ENCODE measurements at places on chromosomes 12 and 14.

- DNase-seq = no peak
These were observed 161.3 kb upstream of the FAR2 start for GRCh38 chr12:28987538-28988324.

- no peak for DNase-seq
These were observed 180.2 kb downstream of the CRADD start for GRCh38 chr12:93857279-93857938.

DNA sequence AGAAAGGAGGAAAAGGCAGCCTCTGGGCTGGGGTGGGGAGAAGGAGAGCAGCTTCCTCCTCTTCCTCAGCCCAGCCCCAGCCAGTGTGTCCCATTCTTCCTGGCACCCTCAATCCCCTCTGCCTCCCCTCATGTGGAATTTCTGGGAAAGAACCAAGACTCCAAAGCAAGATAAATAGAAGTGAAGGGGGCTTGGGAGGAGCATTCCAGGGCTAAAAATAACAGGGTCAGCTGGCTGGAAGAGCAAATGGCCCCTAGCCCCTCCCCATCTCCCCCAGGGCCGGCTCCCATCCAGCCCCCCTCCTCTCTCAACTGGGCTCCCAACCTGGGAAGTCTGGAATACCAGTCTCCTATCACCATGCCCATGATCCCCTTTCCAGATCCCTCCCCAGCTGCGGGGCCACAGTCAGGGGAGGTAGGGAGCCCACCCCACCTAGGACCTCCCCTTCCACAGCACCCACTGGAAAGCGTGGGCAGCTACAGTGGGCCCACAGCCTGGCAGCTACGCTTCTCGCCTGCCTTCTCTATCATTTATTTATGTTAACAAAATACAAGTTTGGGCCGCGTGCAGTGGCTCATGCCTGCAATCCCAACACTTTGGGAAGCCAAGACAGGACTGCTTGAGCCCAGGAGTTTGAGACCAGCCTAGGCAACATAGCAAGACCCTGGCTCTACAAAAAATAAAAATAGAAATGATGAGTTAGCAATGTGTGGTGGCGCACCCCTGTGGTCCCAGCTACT lies 88.3 kb downstream of the IRF2BPL start:
- DNase-seq = no peak

- no peak for DNase-seq
These were observed 1003.7 kb downstream of the GALC start for GRCh38 chr14:86989285-86989684.

DNA sequence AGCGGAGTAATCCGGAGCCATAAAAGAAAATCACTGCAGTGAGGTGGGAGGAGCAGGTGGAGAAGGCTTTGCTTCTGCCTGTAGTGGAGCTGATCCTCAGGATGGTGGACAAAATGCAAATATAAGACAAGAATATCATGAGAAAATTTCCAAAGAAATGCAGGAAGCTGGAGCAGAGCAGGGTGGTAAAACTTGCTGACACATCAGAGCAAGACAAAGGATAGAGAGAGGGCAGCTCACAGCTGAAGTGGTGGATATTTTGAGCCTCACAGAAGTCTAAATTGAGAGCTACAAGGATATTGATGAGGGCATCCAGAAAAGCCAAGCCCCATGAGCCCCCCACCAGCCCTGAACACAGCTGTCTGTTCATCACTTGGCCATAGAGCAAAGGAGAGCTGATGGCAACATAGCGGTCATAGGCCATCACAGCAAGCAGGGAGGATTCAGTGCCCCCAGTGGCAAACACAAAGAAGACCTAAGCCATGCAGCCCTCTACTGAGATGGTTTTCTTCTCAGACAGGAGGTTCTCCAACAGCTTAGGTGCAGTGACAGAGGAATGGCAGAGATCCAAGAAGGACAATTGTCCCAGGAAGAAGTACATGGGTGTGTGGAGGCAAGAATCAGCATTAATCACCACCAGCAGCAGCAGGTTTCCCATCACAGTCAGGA lies 30.0 kb upstream of the ANP32D start:
- no peak for DNase-seq

DNA sequence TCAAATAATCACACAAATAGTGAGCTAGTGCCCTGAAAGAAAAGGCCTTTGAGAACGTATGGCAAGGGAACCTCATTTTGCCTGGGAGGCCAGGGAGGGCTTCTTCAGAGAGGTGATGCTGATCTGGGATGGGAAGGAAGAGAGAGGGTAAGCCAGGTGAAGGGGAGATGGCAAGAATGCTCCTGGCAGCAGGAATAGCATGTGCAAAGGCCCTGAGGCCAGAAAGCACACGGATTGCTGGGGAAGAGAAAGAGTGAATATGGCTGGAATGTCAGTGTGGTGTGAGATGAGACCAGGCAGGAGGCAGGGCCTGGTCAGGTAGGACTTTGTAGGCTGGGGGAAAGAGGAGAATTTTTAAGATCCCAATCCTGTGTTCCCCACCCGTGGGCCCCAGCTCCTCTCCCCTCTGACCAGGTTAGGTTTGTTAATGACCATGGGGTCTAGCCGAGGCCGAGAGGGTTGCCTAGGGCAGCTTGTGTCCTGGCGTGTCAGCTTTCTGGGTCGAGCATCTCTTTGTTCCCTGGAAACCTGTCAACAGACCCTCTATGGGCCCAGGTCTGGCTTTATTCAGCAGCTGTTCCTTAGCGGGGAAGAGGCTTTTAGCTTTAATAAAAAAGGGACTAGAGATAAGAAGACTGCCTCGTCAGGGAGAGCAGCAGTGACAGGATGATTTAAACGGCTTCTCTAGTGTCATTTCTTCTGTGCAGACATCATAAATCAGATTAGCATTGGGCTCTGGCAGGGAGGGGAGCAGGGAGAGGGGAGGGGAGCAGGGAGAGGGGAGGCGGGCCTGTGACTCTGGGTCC lies 123.4 kb downstream of the ADCK1 start:
- no peak for DNase-seq

Measured in CD4-positive, alpha-beta T cell (primary cell).